ENCODE measurements at places on chromosomes 13 and 19.

- no peak for DNase-seq
Observed at GRCh38 chr19:45906221-45906620, 3.8 kb upstream of the MYPOP start.

DNA sequence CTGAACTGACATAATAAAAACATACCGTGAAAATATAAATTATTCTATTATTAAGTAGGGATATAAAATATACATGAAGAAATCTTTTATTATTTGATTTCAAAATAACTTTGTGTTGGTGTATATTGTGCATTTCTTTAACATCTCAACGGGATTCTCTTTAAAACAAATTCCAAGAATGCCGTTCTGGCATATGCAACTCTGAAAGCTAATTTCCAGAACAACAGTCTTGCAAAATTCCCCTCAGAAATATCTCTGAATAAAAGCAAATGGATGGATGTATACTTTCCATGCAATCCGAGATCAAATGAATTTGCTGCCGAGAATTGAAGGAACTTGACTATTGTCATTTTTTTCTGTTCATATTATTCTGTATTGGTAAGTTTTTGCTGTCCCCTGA lies 1579.8 kb downstream of the PCDH9 start:
- no peak for DNase-seq

DNA sequence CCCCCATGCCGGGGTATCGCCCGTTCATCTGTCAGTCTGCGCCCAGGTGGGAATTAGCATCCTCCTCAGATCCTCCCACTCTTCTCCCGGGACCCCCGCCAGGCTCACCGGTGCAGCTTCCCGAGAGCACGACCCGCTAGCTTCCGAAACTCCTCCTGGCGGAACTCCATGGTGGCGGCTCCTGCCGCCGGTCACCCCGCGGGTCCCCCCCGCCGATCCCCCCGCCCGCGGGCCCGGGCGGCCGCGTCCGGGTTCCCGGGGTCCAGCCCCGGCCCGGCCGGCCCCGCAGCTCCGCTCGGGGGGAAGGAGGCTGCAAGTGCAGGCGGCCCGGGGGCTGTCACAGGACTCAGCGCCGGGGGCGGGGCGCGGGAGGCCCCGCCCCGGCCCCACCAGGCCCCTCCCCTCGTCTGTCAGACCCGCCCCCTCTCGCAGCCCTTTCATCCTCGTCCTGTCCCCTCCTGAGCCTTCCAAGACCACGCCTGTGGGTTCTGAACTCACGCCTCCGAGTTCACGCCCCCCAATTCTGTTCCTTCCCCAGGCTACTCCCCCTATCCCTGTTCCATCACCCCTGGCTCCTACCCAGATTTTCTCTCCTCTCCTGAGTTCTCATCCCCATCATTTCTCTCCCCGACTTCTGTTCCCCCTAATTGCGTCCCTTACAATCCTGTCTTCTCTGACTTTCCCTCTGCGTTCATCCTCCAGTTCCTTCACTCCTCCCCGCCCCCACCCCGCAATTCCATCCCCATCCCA lies at the start of gene SLC17A7:
Gene SLC17A7 (minus strand): TSS at position 318 of the 750 bp plus-strand sequence. CDS start 148 bp downstream, at position 170.
- peak; percentile 87 for DNase-seq

DNA sequence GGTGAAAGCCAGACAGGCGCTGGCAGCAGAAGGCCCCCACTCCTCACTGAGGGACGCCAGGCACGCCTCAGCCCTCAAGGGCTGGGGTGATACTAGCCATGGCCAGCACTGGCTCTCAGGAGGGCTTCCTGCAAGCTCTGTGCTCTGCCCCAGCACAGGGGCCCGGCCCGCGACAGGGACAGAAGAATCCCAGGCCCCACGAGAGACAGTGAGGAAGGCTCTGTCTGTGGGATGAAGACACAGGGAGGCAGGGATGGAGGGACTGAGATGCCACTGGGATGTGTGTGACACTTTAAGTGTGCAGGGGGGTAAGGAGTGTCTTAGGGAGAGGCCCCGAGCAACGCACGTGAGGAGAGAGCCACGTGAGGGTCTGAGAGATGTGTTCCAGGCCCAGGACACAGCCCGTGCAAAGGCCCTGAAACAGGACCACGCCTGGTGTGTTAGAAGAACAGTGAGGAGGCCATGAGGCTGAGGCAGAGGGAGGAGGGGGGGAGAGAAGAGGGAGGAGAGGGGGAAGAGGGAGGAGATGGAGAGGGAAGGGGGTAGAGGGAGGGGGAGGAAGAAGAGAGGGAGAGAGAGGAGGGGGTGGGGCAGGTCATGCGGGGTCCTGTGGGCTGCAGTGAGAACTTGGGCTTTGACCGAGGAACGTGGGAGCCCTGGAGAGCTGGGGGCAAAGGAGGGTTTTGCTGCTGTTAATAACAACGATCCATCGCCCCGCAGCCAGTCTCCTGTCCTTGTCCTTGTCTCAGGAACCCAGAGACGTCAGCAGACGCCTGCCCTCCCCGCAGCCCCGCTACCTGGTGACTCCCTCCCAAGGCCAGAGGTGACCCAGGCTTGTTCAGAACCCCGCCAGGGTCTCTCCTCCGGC lies 7.2 kb downstream of the RPL36 start:
- DNase-seq = no peak

GRCh38 chr13:91482427-91482826 lies 84.0 kb downstream of the GPC5 start:
- peak; percentile 5 for DNase-seq

- DNase-seq = no peak
Observed at GRCh38 chr13:53778937-53779336, 750.3 kb downstream of the OLFM4 start.

- no peak for DNase-seq
Observed at GRCh38 chr19:56295531-56296455, 18.8 kb downstream of the ZSCAN5A start.

- peak; percentile 96 for DNase-seq
Observed at GRCh38 chr19:48720613-48721296, 1.2 kb upstream of the MAMSTR start.

DNA sequence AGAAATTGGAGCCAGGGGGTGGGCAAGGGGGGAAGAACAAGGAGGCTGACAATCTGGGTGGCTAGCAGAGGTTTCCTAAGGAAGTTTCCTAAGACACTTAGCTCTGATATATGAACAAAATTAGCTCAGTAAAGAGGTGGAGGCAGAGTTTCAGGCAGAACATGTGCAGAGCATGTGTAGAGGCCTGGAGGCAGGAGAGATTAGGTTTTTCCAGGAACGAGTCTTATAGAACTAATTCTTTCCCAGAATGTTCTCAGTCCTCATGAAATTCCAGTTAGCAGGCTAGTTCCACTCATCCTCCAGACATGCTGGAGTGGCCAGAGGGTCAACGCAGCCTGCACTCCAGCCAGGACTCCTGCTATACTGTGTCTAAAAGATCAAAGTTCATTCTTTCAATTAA lies 184.7 kb downstream of the LACC1 start:
- no peak for DNase-seq

DNA sequence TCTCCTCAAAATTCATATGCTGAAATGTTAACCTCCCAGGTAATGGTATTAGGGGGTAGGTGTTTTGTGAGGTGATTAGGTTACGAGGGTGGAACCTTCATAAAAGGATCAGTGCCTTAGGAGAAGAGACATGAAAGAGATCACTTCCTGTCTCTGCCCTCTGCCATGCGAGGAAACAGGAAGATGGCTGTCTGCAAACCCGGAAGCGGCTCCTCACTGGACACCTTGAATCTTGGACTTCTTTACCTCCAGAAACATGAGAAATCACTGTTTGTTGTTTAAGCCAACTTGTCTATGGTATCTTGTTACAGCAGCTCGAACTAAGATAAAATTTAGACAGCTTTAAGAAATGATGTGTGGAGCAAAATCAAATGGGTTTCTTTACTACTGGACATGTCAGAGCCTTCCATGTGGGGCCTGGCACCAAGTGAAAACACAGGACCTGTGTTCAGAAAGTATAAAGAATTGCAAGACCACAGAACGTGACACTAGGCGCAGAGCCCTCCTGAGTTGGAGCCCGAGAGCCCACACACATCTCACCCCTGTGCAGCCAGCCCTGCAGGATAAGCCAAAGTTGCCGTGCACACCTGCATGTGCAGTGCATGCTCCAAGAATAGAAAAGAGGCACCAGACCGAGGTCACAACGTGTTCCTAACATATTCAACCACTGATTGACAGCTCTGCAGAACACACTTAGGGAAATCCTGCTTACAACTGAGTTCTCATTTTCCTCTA lies 112.5 kb upstream of the UQCRFS1 start:
- no peak for DNase-seq

DNA sequence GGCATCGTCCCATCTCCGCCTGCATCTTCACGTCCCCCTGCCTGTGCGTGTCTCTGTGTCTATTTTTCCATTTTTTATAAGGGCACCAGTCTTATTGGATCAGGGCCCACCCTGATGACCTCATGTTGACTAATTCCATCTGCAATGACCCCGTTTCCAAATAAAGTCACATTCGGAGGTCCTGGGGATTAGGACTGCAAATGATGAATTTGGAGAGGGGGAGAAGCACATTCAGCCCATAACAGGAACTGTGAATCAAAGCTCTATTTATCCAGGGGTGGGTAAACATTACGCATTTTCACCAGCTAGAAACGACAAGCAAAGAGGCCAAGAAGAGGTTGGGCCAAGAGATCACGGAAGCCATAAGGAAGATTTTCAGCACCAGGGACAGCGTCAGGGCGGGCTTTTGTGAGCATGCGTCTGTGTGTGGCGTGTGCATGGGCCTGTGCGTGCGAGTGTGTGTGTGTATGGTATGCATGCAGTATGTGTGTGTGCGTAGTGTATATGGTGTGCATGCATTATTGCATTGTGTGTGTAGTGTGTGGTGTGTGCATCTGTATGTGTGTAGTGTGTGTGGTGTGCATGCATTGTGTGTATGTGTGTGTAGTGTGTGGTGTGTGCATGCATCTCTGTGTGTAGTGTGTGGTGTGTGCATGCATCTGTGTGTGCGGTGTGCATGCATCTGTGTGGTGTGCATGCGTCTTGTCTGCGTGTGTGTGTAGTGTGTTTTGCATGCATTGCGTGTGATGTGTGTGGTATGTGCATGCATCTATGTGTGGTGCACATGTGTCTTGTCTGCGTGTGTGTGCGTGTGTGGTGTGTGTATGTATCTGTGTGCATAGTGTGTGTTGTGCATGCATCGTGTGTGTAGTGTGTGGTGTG lies 19.6 kb downstream of the CELF5 start:
- DNase-seq = peak; percentile 42

- no peak for DNase-seq
Observed at GRCh38 chr13:46667687-46668281, 114.8 kb downstream of the LRCH1 start.

GRCh38 chr13:100125946-100126345 lies 37.1 kb downstream of the PCCA start:
- no peak for DNase-seq

GRCh38 chr19:55158423-55158822 lies 891 bp upstream of the TNNI3 start:
- no peak for DNase-seq

DNA sequence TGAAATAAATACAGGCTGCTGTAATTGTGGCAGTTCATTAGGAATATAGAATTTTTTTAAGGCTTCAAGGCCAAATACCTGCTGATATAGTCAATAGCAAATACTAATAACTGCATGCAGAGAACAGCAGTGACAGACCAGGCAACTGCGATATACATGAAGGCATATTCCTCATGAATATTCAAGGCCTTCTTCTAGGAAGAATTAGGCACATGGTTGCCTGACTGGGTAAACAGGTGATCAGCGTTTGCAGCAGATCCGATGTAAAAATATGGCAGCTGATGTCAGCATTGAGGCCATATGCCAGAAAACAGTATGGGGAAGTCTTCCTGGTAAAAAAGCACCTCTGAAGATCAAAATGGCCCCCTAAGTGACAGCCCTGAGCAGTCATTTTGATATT lies 629.7 kb downstream of the UQCRFS1 start:
- DNase-seq = no peak

DNA sequence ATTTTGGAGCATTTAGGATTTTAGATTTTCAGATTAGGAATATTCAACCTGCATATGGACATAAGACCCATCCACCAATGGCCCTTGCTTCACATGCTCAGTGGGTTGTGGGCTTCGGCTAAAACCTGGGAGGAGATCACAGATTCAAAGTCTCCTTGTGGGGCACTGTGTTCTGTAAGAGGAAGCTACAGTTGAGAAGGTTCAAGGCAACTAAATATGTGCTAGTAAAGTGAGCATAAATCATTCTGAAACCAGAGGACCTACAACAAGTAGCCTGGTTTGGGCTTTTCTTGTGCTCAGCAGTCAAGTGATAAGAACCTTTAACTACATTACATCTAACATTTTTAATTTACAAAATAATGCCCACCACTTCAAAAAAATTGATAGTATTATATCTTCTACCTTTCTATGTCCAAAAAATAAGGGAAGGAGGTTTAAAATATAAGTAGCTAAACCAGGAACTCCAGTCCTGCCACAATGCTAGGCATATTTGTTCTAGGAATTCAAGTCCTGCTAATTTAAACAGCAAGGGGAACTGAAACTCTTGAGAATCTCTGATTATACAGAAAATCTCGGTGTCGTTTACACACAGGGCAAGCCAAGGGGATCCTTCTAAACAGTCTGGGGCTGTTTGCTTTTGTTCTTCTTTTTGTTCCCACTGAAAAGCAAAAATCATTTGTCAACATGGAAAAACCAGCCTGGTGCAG lies 36.6 kb downstream of the FOXO1 start:
- no peak for DNase-seq

DNA sequence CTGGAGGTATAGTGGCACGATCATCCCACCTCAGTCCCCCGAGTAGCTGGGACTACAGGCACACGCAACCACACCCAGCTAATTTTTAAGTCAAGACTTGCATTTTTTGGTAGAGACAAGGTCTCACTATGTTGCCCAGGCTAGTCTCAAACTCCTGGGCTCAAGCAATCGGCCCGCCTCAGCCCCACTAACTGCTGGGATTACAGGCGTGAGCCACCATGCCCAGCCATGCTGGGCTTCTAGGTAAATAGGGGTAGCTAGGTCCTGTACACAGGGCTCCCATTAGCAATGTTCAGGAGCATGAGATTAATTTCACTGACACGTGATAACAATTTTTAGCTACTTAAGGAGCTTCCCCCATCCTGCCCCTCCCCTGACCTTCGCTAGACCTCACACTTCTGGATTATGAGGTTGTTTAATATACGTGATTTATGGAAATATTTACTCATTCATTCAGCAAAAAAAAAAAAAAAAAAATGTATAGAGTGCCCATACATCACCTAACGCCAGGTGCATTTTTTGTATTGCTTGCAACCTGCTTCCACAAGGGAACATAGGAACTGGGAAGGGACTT lies 19.2 kb downstream of the TMEM272 start:
- DNase-seq = no peak

- no peak for DNase-seq
Observed at GRCh38 chr19:8255426-8256125, 46.4 kb downstream of the CERS4 start.

- DNase-seq = peak; percentile 9
Observed at GRCh38 chr13:61410669-61411297, 4.9 kb downstream of the PCDH20 start.

Data from urothelium cell line (cell line).